ENCODE measurements at places on chromosomes 2 and 18.

GRCh38 chr2:198639580-198639979, 818.2 kb downstream of the SATB2 start:
- no peak for DNase-seq

DNA sequence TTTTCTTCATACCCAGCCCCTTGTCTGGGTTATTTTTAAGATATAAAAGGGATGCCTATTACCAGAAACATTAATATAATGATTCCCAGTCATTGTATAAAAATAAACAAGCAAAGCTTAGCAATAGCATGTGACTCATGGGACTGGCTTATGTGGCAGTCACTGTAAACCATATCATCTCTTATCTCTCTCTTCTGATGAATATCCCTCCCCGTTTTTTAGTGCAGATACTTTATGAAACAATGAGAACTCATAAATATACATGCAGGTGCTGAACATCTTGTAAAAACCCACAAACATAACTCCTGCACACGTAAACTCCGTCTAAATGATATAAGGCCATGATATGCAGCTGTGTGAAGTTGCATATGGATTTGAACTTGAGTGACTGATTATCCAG, 154.9 kb downstream of the MGAT5 start:
- no peak for DNase-seq

DNA sequence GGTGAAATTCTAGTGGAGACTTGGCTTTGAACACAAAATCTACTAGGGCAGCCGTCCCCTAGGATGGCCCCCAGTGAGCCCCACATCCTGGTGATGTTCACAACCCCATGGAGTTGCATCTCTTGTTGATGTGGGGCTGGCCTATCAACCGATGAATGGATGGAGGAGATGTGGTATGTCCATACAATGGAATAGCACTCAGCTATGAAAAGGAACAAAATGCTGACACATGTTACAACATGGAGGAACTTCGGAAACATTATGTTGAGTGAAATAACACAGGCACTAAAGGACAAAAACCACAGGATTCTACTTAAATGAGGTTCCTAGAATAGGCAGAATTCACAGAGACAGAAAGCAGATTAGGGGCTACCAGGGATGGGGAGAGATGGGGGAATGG, 80.1 kb upstream of the ASAP2 start:
- no peak for DNase-seq

DNA sequence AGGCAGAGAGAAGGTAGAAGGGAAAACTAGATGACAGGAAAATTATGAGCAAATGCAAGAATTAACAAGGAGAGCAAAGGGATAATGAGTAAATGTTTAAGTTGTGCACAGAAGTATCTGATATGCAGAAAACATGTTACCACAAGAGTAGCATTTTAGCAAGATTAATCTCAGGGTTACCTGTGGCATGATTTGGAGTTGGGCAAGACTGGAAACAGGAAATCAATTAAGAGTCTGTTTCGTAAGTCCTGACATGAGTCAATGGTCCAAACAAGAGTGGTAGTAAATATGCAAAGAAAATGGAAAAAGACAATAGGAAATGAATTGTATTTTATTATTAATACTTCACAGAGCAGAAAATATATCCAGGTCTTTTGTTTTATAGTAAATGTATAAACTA, 17.3 kb upstream of the MTX2 start:
- no peak for DNase-seq

GRCh38 chr2:85741833-85742455, 11.8 kb upstream of the ATOH8 start:
- DNase-seq, result peak; percentile 67

DNA sequence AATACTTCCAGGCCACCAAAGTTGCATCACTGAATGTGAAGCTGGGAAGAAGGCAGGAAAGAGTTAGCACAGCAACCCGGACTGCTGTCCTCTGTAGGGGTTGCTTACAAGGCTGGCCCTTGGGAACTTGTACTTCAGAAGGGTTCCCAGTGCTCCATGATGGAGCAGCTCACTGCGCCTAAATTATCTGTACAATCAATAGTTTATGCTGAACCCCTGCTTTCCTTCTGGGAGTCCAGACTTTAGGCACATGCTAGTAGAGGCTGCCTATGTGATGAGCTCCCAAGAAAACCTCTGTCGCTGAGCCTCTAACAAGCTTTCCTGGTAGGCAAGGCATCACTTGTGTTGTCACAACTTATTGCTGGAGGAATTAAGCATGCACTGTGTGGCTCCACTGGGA, 34.3 kb downstream of the XDH start:
- DNase-seq, result no peak

DNA sequence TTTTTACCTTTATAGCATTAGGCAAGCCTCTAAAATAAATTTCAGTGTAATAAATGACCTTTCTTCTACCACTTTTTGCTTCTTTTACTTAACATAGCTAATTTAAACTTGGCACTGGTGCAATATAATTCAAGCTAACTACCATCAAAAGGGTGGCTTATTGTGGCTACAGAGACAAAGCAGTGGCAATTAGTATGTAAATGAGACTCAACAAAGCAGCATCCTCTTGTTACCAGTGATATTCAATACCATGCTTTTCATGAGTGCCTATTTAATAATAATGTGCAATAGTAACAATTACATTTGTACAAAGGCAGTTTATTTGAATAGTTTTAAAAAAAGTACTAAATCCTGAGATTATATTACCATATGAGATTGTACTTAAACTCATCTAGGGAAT, 93.4 kb downstream of the SOS1 start:
- no peak for DNase-seq

GRCh38 chr2:196103626-196104025, 35.0 kb upstream of the DNAH7 start:
- no peak for DNase-seq

DNA sequence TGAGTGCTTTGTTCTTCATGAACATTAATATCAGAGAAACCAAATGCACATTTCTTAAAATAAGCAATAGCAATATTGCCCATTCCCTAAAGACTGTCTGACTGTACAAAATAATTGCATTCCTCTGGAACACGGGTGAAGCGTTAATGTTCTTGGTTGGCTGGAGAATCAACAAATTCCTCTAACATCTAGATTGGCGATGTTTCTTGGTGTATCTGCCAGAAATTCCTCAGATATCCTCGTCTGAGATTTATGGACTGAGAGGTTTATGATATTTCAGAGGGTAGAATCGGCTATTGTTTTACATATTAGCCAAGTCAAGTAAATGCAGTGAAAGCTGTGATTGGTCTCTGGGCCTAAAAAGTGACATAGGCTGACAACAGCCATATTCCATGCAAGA, 27.1 kb upstream of the SPTBN1 start:
- DNase-seq, result no peak

- no peak for DNase-seq
Observed at GRCh38 chr2:140695155-140695554, 1435.7 kb downstream of the LRP1B start.

- no peak for DNase-seq
Observed at GRCh38 chr2:12930391-12930790, 213.7 kb downstream of the TRIB2 start.

DNA sequence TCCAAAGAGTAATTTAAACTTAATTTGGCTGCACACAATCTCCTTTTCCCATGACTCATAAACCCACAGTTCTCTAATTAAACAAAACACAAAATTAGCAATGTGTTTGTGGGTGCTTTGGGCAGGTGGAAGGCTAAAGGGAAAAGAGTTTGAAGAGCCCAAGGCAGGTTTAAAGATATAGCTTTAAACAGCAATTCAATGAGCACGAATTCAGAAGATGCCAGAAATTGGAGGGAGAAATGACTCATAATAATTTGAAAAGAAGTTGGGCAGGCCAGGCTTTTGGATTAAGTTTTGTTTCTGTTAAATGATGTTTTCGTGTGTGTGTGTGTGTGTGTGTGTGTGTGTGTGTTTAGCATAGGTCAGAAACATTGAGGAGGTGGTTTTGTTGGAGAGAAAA, 594.8 kb upstream of the ZEB2 start:
- no peak for DNase-seq

GRCh38 chr18:72672364-72673184, 128.4 kb upstream of the CBLN2 start:
- peak; percentile 5 for DNase-seq

- no peak for DNase-seq
Observed at GRCh38 chr2:71778936-71779773, 325.8 kb downstream of the DYSF start.

GRCh38 chr2:112646102-112646719, 472 bp downstream of the SLC20A1 start:
- no peak for DNase-seq

DNA sequence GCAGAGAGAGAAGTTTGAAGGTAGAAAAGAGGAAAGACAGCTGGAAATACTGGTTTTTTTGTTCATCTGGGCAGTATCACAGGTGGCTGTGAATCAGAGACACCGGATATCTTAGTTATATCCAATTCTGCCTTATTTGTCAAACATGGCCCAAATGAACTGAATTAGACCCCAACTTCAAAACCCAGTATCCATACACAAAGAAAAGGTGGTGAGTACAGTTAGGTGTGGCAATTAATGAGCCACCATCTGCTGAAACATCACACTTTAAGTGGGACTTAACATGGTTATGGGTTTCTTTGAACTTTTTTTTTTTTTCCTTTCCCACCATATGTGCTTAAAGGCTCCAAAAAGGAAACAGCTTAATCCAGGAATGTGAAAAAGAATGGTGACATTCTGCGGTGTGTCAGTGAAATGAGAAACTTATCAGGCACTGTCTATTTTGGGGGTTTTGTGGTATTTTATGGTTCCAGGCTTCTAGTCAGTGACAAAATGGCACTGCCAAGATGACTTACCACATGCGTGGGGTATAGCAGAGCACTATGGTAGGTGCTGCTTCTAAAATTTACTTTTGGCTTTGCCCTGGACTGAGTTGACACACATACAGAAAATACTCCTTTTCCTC, 5.0 kb upstream of the TMEM178A start:
- DNase-seq, result no peak

- peak; percentile 80 for DNase-seq
Observed at GRCh38 chr18:50726960-50727589, 92.7 kb downstream of the MRO start.

- no peak for DNase-seq
Observed at GRCh38 chr2:23498943-23499342, 114.0 kb downstream of the KLHL29 start.

GRCh38 chr2:112159454-112159921, 21.3 kb downstream of the FBLN7 start:
- no peak for DNase-seq

DNA sequence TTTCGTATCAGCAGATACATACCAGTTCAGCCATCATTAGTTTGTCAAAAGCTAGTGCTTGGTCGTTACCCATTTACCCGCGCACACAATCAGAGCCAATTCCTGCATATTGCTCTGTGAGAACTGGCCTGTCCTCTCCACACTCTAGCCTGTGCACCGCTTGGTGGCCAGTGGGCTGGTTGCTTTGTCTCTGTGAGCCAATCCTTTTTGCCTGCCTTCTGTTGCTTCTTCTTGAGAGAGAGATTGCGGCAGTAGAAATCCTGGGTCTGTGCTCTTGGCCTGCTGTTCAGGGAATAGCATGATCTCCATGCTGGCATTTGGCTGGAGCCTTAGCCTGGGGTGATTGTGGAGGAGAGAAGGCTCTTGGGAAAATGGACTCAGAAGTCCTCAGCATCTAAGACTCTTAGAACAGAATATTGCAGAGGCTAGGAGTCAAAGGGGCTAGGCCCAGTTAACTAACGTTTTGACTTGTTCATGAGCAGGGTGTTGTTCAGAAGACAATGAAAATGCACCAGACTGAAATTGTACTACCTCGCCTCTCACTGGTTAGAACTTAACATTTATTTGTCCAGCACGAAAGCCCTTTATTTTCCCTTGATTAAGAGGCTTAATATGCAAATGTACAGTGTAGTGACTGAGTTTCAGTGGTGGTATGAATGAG, 37.1 kb downstream of the MAP4K4 start:
- no peak for DNase-seq

DNA sequence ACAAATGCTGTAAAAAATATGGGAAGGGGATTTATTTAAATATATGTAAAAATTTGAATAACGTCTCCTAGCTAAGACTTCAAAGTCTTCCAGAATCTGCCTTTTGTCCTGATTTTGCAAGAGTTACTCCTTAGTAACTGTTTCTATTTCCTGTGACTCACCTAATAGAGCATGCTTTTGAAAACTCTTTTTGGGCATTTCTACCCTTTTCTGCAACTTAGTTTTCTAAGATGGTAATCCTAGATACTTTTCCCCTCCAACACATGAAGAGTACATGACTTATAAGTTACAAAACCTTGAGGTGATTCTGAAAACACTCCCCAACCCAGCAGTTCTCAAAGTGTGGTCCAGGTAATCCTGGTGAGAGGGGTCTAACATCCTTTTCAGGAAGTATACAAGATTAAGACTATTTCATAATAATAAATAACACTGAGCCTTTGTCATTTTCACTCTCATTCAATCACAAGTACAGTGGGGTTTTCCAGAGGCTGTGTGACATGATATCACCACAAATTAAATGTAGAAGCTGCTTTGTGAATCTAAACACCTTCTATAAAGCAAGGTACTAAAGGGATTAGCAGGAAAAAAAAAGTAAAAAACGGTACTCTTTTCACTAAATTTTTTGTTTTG, 31.9 kb downstream of the PPP4R3B start:
- DNase-seq, result no peak

- no peak for DNase-seq
Observed at GRCh38 chr2:2791031-2791430, 460.0 kb upstream of the MYT1L start.

DNA sequence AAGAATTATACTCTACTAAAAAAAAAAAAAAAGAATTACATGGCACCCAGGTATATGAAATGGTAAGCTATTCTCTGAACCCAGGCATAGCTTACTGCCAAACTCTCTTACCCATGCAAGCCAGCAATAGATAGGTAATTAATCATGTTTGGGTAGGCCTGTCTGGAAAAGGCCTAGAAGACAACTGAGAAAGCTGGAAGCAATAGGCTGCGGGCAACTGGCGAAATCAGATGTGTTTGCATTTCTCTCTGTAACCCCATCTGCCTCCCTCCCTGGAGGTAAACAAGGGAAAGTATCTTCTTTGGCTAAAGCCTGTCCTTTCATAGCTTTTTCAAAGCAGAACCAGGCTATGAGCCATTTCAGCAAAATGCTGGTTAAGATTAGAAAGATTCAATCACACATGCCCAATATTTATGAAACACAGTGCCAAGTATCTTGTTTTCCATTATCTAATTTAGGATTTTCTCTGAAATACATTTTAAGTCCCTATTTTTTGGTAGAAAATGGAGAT, 934.8 kb upstream of the DDX18 start:
- no peak for DNase-seq

DNA sequence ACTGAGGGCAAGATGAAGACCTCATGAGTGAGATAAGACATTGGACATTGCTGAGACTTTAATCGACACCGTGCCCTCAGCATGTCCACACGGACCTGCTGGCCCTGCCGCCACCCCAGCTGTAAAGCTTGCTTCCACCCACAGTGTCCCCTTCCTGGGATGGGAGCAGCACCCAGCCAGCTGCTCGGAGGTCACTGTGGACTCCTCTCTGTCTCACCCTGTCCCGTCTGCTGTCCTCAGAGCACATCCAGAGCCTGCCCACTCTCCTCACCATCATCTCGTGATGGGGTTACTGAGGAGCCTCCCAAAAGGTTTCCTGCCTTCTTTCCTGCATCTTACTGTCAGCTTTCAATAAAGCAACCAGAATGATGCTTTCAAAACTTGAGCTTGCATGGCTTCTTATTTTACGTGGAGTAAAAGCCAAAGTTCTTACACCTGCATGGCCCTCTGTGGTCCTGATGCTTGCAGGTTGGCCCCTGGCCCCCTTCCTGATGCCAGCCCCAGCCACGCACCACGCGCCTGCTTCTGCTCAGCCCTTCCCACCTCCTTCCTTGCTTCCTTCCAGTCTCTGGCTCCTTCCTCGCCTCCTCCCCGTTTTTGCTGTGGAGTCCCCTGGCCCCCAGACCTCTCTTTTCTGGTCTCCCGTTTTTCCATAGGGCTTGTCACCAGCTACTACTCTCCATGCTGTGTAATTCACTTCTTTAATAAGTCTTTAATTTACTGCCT, 67.0 kb downstream of the DGKD start:
- no peak for DNase-seq
